A673 (cell line): ENCODE measurements at places on chromosomes 3 and 15.

DNA sequence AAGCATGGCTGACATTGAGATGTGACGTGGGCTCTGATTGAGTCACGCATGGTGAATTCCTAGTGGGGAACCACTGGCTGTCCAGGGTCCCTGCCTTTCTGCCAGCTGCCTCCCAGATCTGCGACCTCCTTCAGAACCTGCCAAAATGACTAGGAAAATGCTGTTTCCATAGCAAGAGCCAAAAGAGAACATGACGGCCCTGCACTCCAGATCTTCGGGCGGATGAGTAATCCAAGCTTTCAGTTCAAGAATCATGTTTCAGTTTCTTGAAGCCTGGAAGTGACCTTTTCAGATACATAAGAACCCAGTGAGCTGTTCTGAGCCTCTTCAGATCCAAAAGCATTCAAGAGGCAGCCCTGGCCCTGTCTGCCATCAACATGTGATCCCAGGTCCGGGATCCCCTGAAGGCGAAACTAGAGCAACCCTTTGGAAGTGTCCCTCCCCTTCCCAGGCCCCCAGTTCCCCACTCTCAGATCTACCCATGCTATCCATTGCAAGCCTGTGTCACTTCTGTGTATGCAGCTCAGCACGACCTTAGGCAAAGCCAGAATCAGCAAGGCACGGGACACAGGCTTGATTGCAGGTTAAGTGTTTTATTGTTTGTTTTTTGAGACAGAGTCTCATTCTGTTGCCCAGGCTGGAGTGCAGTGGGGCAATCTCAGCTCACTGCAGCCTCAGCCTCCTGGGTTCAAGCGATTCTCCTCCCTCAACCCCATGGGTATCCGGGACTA, 19.7 kb downstream of the ANKRD63 start:
- DNase-seq: no peak

DNA sequence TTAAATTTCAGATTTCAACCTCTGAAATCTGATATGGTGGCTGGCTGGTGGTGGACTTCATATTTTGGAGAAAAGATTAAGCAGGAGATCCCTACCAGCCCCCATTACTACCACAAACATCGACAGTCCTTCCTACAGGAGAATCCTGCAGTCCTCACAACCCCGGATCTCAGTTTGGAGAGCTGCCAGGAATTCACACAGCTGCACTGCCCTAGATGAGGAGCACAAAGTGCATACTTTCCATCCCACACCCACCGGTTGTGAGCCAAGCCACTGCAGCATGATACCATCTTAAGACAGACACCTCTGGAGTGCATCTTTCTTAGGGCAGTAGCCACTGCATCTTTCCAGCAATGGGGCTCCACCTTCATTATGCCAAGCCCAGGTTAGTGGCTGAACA, 185.5 kb upstream of the GPR149 start:
- no peak for DNase-seq

GRCh38 chr3:122974764-122975162, 52.8 kb downstream of the SEMA5B start:
- DNase-seq: peak; percentile 44

GRCh38 chr3:20321391-20322047, 135.5 kb upstream of the SGO1 start:
- DNase-seq: no peak

DNA sequence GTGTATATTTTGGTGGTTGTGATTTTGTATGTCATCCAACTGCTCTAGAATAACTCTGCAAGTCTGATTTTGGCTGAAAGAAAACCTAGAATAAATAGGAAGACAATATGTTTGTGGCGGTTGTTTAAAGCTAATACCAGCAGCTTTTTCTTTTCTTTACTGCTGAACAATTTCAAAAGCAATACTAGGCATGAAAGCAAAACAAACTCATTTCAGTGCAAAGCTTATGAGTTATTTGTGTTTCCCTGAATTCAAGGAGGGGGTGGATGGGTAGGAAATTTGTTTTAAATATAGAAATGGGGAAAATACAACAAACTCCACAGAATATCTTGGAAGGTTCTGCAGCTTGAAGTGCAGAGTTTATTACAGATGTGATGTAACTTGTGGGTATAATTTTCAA, 1041.9 kb upstream of the NR2F2 start:
- no peak for DNase-seq

- no peak for DNase-seq
Observed at GRCh38 chr3:11198070-11198469, 43.8 kb downstream of the HRH1 start.

GRCh38 chr3:29291260-29291981, 10.6 kb downstream of the RBMS3 start:
- DNase-seq: no peak

DNA sequence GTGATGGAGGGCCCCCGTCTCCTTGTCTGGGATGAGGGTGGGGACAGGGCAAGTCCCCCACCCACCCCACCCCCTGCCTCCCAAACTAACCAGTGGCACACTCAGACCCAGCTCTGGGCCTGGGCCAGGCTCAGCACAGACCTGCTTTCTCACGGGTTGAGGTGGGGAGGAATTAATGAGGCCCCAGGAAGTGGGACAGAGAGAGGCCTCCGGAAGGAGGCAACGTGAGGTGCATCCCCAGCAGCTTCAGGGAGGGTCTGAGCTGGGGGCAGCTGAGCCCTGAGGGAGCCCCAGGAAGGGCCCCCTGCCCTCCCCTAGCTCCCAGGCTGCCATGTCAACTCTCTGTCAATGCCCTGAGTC, 15.0 kb upstream of the GNAI2 start:
- no peak for DNase-seq

DNA sequence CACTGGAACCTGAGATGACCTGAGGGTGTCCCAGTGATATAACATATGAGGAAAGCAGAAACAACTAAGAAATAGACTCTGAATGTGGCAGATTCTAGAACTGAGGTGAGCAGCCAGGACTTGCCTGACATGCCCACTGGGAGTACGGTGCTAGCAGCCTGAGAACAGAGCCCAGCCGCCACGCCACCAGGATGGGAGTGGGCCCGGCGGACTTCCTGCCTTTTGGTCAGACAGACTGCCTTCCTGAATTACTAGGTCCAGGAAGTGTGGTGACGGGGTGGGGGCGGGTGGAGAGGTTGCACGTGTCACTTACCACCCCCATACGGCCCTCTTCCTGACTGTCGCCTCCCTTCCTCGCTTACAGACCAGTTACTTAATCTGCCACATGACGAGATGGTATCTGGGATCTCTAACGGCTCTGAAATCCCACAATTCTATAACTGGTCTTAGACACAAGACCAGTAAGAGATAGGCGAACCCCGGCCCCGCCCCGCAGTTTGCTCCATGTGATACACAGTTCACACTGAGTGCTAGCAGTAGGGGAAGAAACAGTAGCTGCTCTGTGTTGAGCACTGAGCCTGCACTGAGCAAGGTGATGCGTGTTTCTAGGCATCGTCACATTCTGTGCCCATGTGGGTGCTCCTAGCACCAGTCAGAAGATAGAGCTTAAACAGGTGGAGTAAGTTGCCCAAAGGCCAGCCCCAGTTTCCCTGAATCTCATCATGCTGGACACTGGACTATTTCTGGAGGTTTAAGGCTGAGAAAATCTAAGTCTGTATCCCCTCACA, 95.7 kb downstream of the CPN2 start:
- peak; percentile 41 for DNase-seq

DNA sequence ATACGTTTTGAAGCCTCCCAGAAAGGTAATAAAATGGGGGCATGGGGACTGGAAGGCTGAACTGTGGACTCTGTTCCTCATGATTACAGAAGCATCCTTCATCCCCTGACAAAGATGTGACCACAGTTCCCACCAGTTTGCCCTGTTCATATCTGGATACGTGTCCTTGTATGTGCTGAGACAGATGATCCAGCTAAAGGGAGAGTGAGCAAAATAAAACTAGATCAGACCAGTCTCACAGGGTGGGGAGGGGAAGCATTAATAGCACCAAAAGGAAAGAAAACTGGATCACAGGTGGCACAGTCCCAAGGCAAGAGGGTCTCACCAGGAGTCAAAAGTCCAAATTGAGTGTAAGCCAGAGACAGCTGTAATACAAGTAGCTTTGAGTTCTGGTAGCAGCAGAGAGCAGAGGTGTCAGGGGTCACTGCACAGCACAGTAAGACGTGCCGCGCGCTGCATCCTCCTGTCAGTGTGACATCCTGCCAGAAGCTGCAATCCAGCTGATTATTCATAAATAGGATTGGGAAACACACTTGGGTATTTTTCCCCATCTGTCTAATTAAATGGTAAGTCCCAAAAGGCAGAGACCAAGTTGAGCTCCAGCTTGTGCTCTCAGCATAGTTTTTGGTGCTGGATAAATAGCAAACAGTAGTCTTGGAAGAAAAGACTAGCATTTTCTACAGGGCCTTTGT, 560.0 kb upstream of the CFAP20DC start:
- peak; percentile 1 for DNase-seq

- DNase-seq: peak; percentile 64
Observed at GRCh38 chr3:176953106-176954060, 243.9 kb downstream of the TBL1XR1 start.

DNA sequence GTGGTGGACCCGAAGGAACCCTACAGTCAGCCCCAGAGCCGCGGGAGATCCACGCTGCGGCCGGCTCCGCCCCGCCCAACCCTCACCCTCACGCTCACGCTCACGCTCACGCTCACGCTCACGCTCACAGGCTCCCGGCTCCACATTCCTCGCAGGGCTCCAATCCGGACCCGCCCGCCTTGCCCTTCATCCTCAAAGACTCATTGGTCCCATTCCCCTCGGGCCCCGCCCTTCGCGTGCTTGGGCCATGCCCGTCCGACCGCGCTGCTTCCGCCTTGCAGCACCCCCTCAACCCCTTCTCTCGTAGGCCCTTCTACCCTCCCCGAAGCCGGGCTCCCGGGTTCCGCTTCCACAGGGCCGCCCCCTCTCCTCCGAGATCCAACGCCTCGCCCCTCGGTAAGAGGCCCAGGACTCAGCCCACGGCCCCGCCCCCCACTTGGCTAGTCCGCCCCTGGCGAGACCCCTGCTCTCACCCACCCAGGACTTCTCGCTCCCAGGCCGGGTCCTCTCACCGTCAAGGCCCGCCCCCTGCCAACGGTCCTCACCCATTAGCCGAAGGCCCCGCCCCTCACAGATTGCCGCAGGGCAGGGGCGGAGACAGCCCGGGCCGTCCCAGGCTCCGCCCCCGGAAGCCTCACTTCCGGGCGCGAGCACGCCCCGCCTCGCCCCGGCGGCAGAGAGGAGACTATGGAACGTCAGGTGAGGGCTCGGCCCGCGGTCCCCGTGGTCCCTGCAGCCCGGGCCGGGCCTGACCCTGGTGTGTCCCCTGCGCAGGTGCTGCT, at the start of gene APEH:
TSS of gene APEH (plus strand) at position 637 of the 782 bp plus-strand sequence. CDS start at position 688, 51 bp downstream.
- DNase-seq: peak; percentile 92

DNA sequence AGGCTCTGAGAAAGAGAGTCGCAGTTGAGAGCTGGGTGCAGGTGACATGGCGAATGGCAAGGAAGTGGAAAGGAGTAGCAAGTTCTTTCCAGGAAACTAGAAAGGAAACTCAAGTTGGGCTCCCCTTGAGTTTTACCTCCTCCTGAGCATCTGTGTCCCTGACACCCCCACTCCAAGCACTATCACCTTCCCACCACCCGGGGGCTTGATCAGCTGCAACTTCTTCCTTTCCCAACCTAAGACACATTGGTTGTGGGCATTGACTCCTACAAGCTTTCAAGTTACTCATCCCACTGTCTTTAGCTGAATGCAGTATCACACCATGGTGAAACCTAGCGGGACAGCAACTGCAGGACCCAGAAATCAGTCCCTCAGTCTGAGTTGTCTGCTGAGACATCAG, 256.6 kb upstream of the NR2F2 start:
- no peak for DNase-seq
